Stimulated activated CD8-positive, alpha-beta memory T cell treated with anti-CD3 and anti-CD28 coated beads, Interleukin-15, amount 100 ng/mL, for 48 hours (primary cell): ENCODE measurements at places on chromosomes 6 and 20.

DNA sequence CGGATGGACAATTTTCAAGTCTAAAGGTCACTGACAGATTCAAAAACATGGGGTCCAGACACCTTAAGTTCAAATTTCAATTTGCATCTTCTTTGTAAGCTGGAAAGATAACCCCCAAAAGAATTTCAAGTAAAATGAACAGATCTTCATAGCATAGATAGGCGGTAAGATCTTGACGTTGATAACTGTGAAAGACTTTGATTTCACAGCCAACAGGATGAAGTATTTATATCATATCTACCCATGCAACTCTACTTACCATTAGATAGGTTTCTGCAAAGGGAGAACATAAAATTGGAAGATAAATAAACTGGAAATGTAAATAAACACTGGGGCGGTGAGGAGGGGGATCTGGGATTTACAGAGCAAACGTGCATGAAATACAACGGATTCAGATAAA, 137.8 kb downstream of the IPCEF1 start:
- no peak for DNase-seq

DNA sequence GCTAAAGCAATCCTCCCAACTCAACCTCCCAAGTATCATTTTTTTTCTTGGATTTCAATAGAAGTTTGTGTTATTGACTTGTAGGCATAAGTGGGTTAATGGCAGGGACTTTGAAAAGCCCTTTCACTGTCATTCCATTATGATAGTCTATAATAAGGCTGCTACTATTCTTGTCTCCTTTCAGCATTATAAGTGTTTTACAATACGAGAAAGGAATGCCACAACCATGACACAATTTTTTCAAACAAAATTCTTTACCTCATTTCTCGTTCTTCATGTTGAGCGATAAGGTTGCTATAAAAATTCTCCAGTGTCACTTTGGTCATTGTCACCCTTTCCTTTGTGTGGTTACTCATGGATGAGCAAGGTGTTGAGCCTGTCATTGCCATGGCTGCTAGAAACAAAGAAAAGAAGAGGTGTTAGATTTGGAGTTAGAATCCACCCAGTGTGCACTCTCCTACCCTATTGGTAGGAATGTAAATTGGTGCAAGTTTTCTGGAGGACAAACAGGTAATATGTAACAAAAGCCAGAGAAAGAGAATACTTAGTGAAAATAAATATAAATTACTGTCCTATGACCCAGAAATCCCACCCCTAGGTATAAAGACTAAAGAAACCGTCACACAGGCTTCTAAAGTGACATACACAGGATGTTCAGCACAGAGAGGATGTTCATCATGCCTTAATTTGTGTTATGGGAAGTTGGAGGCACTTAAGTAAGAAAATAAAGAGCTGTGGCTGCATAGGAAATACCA, 7.3 kb downstream of the STK38 start:
- no peak for DNase-seq

GRCh38 chr6:91181416-91181815, 594.5 kb upstream of the MAP3K7 start:
- no peak for DNase-seq

DNA sequence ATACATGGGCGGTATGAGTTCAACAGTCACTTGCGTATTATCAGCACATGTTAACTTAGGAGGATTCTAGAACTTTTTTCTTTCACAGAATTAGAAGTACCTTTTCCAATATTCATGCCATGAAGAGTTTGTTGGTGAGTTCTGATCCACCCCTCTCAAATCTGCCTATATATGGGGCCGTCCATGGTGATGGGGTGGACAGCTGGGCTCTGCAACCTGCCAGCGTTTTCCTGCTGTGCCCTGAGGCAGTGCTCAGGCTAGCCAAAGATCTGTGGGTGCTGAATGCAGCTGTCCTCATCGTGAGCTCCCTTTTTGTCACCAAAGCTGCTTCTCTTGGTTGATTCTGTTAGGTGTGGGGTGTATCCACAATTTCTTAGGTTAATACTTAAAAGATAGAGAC, 88.7 kb downstream of the THBS2 start:
- no peak for DNase-seq

- peak; percentile 13 for DNase-seq
Observed at GRCh38 chr20:38222231-38222922, 38.2 kb downstream of the KIAA1755 start.

GRCh38 chr6:145531822-145532221, 203.5 kb downstream of the EPM2A start:
- no peak for DNase-seq

- no peak for DNase-seq
Observed at GRCh38 chr20:56733967-56734366, 104.9 kb downstream of the TFAP2C start.

DNA sequence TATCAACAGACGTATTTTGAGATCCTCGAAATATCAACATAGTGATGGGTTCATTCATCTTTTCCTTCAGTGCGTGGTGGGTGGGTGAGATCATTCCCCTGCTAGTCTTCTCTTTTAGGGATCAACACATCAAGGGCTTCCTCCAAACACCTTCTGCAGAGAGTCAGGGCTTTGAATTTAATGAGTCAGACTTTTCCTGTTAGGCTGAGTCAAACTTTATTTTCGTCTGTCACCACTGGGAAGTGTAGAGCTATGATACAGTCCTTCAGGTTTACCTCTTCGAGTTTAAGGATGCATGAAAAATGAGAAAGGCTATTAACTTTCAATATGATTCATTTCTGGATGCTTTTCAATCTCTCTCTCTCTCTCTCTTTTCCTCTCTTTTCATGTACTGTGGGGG, 189.1 kb downstream of the BMP2 start:
- no peak for DNase-seq
